ENCODE measurements at places on chromosomes 7 and 10.

- DNase-seq: no peak
These were observed 1.6 kb downstream of the LRRTM3 start for GRCh38 chr10:66927251-66927935.

DNA sequence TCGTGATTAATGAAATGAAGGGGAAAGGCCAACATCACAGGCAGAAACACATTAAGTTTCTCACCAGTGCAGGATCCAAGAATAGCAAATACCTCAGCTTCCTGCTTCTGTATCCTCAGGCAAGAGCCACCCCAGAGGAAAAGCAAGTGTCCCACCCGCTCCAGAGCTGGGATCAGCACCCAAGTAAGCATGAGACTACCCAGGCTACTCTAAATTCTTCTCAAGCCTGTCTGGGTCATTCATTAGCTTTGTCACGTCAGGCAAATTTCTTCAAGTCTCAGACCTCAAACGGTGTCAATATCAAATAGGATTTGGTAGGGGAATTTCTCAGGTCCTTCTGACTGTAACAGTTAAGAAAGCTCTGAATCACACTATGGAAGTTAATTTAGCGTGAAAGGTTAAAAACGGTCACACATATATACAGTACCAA, 59.0 kb downstream of the GNA12 start:
- DNase-seq: no peak

DNA sequence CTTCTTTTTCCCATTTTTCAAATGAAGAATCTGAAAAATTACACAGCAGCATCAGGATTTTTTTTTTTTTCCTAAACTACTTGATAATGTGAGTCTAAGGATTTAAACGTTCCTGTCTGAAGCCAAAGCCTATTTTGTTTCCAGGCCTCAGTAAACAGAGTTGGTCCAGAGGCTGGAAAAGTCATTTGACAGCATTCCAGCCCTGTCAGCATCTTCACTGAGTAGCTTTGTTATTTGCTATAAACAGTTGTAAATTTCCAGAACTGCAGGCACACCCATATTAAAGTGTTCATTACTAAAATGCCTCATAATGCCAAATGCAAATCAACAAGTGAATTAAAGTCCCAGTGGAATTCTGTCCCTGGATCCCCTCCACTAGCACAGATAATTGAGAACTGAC, 35.5 kb upstream of the KMT2E start:
- no peak for DNase-seq

DNA sequence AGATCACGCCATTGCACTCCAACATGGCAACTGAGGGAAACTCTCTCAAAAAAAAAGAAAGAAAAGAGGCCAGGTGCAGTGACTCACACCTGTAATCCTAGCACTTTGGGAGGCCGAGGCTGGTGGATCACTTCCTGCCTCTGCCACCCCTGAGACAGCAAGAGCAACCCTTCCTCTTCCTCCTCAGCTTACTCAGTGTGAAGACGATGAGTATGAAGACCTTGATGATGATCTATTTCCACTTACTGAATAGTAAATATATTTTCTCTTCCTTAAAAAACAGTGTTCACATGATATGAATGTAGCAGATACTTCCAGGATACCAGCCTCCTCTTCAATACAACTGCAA, 2.1 kb upstream of the ZKSCAN1 start:
- no peak for DNase-seq

DNA sequence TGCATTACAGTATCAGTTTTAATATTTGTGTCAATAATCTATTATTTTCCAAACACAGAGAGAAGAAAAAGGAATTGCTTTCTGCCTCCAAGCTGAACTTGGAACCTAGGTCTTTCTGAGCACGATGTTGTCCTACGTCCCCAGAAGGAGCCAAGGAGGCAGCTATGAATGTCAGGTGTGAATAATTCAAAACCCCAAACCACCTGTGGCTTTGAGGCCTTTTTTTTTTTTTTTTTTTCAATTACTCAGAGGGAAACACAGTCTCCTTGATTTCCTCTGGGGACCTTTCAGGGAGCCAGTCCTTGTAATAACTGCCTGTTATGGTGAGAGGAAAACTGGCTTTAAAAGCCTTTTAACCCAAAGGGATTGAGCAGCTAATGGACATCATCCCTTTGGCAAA, 8.3 kb downstream of the GPR85 start:
- DNase-seq: no peak
